Activated T-helper 1 cell treated with anti-CD3 and anti-CD28 coated beads, Interleukin-2, amount 50 U/mL, for 16 hours (primary cell): ENCODE measurements at places on chromosomes 7 and 10.

DNA sequence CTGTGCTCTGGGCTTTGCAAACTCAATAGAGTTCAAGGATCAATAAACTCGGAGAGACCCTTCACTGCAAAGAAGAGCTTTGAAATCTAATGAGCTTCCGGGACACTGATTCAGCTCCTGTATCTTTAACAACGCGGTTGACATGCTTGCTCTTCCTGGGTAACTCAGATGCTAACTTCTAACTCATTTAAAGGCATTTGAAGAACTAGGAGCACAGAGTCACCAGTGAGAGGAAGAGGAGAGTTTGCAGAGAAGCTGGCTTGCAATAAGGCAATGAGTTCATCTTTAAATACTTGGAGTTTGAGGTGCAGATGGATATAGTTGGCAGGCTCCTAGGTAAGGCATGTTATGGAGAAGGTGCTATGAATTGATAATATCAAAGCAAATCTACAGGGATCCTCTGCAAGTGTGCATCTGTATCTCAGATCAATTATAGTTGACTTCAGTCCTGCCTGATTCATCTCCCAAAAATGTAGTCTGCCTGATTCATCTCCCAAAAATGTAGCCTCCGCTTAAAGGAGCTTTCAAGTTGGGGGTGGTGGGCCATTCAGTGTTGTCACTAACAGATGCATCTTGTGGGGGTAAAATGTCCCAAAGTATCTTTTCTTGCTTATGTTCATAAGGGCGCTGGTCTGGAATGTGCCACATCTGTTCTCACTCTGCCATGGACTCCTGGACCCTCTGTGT is 182.5 kb upstream of the PRSS58 start:
- no peak for DNase-seq

GRCh38 chr7:135514856-135515255 is 5.0 kb upstream of the CNOT4 start:
- DNase-seq: no peak

DNA sequence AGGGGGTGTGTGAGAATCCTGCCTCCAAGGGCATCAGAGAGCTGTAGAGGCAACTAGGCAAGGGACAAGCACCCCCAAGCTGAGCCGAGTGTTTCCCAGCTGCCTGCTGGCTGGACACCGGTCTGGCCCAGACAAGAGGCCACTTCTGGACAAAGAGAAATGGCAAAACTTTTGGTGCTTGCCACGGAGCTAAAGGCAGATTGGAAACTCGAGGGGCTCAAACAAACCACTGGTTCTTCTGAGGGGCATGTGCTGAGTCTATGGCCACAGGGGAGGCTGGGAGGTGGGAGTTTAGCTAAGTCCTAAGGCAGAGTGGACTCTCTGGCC is 66.5 kb upstream of the INPP5A start:
- no peak for DNase-seq

GRCh38 chr7:50145226-50145625 is 52.2 kb upstream of the ZPBP start:
- no peak for DNase-seq

- no peak for DNase-seq
These were observed 29.9 kb downstream of the ZNF783 start for GRCh38 chr7:149291781-149292461.

DNA sequence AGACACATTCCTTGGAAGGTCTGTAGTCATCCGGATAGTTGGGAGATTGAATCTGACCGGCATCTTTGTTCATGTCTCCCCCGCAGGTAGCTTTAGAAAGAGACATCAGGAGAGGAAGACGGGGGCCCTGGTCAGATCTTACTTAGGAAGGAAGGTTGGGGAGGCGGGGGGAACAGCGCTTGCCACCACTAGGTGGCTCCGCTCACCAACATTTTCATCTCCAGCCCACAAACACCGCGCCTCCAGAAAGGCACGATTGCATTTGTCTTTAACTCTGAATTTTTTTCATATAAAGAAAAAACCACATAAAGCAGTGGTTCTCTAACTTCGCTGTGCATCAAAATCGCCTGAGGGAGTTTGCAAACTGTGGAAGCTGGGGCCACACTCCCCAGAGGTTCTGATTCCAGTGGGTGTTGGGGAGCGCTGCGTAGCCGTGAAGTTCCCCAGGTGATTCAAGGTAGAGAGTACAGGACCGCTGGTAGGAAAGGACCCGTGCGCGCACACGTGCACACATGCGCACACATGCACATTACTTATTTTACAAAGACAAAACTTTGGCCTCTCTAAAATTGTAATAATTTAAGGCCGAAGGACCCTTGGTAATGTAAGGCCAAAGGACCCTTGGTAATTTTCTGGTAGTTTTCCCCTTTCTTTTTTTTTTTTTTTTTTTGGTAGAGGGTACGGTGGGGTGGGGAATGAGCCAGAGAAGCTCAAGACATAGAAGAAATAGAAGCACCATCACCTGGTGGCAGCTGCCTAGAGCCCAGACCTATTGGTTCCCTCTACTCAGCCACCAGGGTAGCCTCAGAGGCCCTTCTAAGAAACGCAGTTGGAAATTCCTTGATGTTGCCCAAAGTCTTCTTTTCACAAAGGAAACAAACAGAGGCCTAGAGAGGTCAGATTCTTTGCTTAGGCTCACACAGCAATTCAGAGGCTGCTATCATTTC is 37.4 kb upstream of the OPALIN start:
- DNase-seq: peak; percentile 25

- DNase-seq: no peak
These were observed 64.4 kb downstream of the NRBF2 start for GRCh38 chr10:63197344-63198092.

DNA sequence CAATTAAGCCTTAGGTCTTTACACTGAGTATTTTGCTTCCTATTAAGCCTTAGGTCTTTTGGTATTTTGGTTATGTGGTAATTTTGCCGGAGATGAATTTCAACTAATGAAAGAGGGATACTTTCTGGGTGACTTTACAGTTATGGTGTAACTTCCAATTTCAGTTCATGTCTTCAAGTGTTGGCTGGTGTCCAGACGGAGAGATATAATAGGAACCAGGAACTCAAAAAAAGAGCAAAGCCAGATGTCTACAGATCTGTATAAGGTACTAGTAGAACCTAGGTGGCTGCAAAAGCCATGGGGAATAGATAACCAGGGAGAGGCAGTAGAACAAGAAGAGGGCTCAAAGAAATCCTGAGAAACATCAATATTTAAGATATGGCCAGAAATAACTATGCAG is 12.3 kb downstream of the ERCC6 start:
- no peak for DNase-seq

DNA sequence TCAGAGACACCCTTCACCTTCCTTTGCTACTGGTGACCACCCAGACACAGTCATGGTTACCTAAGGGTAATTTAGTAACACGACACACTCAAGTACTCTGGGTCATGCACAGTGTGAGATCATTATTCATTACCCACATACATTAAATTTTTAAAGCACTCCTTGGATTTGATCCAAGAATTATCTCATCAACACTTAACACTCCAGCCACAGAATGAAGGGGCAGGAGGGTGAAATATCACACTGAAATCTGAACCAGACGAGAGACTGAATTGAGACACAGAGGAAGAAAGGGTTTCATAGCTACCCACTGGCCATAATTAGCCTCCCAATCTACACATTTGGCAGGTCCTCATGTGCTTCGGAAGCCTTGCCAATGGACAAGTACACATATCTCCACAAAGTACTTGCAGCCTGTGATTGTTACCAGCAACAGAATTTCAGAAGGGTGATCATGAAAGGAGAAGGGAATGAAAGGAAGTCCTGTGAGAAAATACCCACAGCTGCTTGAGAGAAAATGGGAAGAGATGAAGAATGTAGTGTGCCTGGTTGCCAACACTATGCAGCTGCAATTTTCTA is 189.3 kb downstream of the POLR1F start:
- no peak for DNase-seq

- DNase-seq: no peak
These were observed 2.5 kb downstream of the TNPO3 start for GRCh38 chr7:129052441-129052840.
